Stimulated activated CD8-positive, alpha-beta memory T cell treated with anti-CD3 and anti-CD28 coated beads, Interleukin-7, amount 100 ng/mL, for 48 hours (primary cell): ENCODE measurements at places on chromosomes 11 and 22.

- DNase-seq = no peak
Observed at GRCh38 chr11:6319001-6319703, 1.1 kb downstream of the CAVIN3 start.

DNA sequence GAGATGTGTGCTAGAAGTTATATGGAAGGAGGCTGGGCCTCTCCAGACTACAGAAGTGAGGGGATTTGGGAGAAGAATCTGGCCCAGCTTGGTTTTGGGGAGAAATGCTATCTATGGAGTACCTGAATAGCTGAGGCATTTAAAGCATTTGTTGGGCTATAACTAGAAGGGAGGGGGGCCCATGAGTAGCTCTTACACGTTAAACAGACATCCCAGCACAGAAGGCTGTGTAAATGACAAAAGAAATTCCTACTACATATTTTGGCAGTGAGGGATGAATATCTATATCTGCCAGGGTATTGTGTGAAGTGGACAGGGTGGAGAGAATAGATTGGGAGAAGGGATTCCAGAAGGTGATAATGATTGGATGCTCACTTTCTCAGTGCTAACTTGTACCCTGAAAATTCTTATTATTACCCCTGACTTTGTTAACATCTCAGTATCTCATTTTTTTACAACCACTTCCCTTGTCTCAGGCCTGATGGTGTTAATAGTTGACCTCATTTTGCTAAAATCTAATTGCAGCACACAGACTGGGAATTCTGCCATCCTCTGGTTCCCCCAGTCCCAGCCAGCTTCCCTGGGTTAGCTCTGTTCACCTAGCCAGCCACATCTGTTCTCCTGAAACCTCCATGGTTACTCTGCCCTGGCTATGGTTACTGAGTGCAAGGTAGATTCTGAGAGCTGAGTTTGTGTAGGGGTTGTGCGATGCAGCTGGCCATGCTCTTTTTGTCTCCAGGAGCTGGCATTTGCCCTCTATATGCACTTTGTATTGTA is 28.8 kb upstream of the RRM1 start:
- DNase-seq = no peak

- no peak for DNase-seq
Observed at GRCh38 chr11:27095887-27096286, 55.3 kb downstream of the BBOX1 start.

DNA sequence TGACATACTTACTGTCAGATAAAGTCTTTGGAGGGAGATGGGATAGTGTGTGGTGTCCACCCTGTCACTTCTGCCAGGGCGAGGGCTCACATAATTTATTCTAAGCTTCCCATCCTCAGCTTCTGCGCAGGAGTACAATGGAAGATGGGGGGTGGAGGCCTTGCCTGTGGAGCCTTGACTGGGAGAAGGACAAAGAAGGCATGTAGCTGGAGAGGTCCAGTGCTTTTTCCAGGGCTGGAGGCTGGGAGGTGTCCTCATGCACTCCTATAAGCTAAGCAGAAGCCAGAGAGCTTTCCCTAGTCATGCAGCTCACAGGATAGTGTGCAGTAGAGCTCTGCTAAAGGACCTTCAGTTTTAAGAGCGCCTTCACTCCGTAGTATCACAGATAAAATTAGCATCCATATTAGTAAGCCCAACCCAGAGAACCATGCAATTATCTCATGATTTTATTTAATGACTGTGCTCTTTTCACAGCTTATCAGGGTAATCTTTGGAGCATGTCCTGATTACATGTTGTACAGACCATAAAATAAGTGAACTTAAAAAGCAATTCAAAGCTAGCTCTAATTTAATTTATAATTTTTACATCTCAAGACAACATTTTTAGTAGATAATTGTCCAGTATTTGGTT is 148.3 kb downstream of the TEAD1 start:
- no peak for DNase-seq
